ENCODE measurements at places on chromosomes 16 and 17.
A peak's percentile ranks its signal among the peaks of the same experiment; 100 is the strongest.

GRCh38 chr17:56912105-56912999 lies 1.5 kb downstream of the TRIM25 start:
- DNase-seq = no peak

DNA sequence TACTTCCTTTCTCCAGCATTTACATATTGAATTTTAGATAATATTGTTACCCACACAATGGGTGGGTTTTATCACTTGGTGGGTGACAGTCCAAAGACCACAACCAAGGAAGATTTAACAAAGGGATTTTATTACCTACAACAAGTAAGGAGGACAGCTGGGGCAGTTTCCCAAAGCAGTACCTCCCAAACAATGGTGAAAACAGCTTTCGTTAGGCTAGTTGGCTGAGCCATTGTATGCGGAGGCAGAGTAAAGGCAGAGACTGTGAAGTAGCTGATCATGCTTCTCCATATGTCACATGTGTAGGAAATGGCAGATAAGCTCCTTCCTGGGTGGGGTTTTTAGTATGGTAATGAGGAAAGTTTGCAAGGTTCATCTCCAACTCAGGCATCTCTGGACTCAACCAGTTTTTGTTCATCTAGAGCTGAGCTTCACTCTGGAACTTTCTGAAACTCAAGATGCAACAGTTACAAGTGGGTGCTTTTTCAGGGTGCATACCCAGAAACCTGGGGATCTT lies 104.3 kb upstream of the PSMD7 start:
- no peak for DNase-seq

GRCh38 chr17:57892820-57893595 lies 43.2 kb upstream of the MRPS23 start:
- no peak for DNase-seq

GRCh38 chr16:11533588-11533987 lies 53.1 kb downstream of the LITAF start:
- DNase-seq = no peak

- DNase-seq = no peak
These were observed 387.8 kb upstream of the SALL1 start for GRCh38 chr16:51538707-51539498.

GRCh38 chr16:86199182-86199581 lies 300.2 kb downstream of the IRF8 start:
- no peak for DNase-seq

GRCh38 chr16:79325226-79325945 lies 275.2 kb downstream of the MAF start:
- no peak for DNase-seq

GRCh38 chr17:32267690-32268205 lies 2.1 kb downstream of the RHBDL3 start:
- DNase-seq = no peak

GRCh38 chr16:4936991-4937781 lies at the start of gene PPL:
Gene PPL, minus strand, starts transcription at chr16:4937148. Its CDS starts 103 bp downstream, at chr16:4937045.
- DNase-seq = no peak

DNA sequence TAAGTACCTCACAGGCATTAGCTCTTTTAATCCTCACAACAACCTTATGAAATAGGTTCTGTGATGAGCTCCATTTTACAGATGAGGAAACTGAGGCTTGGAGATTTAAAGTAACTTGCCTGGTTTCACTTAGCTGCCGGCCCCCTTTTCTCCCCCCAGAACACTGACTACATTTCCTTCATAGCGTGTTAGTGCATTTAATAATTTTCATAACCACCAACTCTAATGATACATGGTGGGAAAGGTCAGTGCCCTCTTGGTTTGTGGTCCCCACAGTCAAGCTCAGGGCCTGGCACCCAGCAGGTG lies 16.5 kb upstream of the RHOT1 start:
- no peak for DNase-seq

DNA sequence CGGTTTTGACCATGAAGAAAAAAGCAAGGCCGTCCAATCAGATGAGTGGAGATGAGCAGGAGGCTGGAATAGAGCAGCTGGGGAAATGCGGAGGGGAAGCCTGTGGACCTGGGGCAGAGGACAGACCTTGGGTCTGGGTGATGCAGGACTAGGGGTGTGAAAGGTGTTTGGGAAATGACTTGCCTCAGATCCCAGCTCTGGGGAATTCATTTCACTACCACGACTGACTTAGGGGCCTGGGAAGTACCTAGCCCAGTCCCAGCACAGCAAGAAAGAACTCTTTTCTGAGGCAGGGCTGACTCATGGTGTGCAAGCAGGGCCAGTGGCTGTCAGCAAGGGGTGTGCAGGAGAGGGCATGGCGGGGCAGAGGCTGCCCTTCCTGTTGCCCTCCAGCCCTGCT lies 14.8 kb downstream of the DNAI2 start:
- DNase-seq = no peak

GRCh38 chr16:84700446-84701300 lies 873 bp downstream of the USP10 start:
- no peak for DNase-seq

DNA sequence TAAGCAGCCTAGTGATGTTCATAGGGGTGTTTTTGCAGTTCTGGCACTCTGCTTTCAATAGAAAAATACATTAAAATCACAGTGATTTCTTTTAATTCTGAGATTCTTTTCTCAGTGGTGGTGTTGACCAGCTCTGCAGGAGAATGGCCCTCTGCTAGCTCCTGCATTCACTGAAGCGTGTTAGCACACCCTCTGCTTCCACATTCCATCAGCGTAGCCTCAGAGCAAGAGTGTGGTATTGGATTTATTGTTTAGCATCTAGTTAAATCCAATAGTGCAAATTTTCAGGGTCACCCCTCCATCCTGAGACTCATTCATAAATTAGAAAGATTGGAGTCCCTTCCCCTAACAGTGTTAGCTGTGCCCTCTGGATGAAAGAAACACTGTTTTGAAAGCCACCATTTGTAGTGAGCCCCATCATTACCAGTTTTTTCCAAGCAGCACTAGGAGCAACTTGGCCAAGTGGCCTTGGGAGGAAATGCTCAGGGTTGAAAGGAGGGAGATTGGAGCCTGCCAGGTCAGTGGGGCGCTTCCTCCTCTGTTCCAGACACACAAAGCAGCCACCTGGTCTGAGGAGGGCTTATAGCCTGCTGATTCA lies 45.7 kb downstream of the B9D1 start:
- DNase-seq = no peak

- DNase-seq = no peak
These were observed 82.8 kb upstream of the SEC14L1 start for GRCh38 chr17:77058016-77058415.

GRCh38 chr17:13002761-13003453 lies 14.9 kb downstream of the ELAC2 start:
- no peak for DNase-seq

GRCh38 chr16:29899516-29900101 lies at the start of gene SEZ6L2:
Gene SEZ6L2, minus strand, starts transcription at chr16:29899550. Its CDS starts 531 bp downstream, at chr16:29899019.
- peak; percentile 47 for DNase-seq

- DNase-seq = no peak
These were observed 662 bp downstream of the PGS1 start for GRCh38 chr17:78379131-78379491.

GRCh38 chr17:74089869-74090464 lies 113.5 kb upstream of the RPL38 start:
- no peak for DNase-seq

- no peak for DNase-seq
These were observed 18.0 kb downstream of the TMEM114 start for GRCh38 chr16:8572063-8572918.

- DNase-seq = no peak
These were observed 37.7 kb downstream of the DNAH2 start for GRCh38 chr17:7755095-7755890.

DNA sequence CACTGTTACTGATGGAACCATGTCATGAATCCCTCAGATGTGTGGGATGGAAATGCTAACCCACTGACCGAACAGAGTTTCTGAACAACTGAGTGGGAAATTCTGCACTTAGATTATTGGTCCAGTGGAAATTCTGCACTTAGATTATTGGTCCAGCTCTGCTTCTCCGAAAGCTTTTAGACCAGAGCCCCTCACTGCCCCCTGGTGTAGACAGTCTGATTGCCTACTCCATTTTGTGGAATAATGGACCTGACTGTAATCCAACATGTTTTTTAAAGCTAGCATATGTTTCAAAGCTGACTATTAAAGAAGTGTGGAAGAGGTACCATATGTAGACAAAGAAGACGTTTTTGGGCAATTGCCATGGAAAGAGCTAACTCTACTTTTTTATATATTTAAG lies 50.3 kb upstream of the TBX2 start:
- no peak for DNase-seq

Measured in stimulated activated CD4-positive, alpha-beta T cell treated with anti-CD3 and anti-CD28 coated beads, Interleukin-1b, Interleukin-23, amount 100 ng/mL, for 1 hour (primary cell).